ENCODE measurements at places on chromosomes 11 and 22. TPM values are rescaled to one million over a fixed set of nuclear protein-coding genes. Genes with fewer than 3 reads are reported as not detected.

The PIK3C2A gene
- polyA plus RNA-seq: 8.2 TPM

The C11orf86 gene
- polyA plus RNA-seq: not detected

The FOLR3 gene
- 0.86 TPM for polyA plus RNA-seq

The APOBEC3F gene
- 1.7 TPM for polyA plus RNA-seq

The MS4A4A gene
- 16.1 TPM for polyA plus RNA-seq

The PGR gene
- 0.04 TPM for polyA plus RNA-seq

The RFPL2 gene
- polyA plus RNA-seq: 0.07 TPM

The SCGB1D2 gene
- not detected for polyA plus RNA-seq

The TECTA gene
- polyA plus RNA-seq: 0.52 TPM

The CHRM1 gene
- not detected for polyA plus RNA-seq

The SMTNL1 gene
- not detected for polyA plus RNA-seq

The C11orf52 gene
- 10.9 TPM for polyA plus RNA-seq

Data from liver (tissue), 10 donors.